ENCODE measurements at places on chromosomes 6 and 20.

DNA sequence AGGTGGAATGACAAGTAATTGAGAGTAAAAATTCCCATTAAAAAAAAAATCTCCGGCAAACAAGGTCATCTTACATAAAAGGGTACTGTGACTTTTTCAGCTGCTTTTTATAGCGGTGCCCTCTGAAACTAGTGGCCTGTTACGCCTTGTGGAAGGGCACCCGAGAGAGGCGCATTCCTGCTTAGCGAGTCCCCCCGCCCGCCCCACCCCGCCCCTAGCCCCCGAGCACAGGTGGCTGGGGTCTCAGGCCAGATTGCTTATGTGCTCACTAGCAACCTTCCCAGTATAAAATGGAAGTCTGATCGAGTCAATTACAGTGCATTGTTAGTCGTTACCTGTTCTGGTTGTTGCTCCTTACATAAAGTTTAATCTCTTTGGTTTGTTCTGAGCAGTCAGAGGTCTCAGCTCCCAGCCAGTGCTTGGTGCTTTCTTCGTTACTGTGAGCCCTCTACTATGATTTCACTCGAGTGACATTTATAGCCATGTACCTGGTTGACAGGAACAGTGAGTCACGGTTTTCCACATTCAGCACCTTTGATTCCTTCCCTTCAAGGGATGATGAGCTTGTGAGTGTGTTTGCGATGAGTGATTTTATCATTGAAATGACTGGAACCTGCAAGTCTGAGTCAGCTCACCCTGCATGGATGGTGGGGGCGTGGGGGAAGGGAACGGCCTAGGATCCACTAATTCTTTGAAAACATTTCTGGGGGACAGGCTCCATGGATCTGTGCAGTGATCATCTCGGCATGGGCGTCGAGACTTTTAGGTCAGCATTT, 47.6 kb downstream of the ZDHHC14 start:
- no peak for DNase-seq

DNA sequence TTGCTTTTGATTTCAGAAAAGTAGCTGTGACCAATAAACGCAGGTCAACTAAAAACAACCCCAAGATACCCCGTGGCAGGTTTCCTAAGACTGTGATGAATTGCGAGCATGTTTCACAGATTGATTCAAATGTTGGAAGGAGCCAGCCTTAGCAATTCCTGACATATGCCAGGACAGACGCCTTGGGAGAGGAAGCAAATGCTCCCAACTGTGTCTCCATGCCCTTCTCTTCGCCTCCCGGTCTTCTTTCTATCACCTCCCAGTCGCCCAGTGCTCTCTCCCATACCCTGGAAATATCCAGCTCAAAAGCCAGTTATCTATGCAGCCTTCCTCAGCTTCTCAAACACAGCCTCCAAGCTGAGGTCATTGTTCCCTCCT, 32.0 kb downstream of the KIAA0319 start:
- DNase-seq, result no peak

DNA sequence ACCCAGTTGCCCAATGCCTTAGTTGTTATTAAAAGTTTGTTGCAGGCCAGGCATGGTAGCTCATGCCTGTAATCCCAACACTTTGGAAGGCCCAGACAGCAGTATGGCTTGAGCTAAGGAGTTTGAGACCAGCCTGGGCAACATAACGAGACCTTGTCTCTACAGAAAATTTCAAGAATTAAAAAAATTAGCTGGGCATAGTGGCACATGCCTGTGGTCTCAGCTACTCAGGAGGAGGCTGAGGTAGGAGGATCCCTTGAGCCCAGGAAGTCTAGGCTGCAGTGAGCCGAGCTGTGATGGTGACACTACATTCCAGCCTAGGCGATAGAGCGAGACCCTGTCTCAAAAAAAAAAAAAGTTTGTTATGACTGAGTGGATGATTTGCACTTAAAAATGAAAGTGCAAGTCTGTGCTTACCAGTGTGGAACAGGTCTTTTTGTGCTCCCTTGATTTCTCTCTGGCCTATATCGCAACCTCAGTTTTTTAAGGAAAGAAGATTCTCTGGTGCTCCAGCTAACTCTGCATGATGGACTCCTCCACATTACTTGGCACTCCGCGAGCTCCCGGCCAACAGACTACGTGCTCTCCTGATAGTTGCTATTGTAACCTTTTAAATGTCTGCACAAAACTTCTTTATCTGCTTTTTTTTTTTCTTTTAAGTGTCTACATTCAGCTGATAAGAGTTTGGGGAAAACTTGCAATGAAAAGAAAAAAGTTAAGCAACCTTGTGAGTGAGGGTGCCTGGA, 22.1 kb downstream of the ZKSCAN3 start:
- DNase-seq, result no peak

DNA sequence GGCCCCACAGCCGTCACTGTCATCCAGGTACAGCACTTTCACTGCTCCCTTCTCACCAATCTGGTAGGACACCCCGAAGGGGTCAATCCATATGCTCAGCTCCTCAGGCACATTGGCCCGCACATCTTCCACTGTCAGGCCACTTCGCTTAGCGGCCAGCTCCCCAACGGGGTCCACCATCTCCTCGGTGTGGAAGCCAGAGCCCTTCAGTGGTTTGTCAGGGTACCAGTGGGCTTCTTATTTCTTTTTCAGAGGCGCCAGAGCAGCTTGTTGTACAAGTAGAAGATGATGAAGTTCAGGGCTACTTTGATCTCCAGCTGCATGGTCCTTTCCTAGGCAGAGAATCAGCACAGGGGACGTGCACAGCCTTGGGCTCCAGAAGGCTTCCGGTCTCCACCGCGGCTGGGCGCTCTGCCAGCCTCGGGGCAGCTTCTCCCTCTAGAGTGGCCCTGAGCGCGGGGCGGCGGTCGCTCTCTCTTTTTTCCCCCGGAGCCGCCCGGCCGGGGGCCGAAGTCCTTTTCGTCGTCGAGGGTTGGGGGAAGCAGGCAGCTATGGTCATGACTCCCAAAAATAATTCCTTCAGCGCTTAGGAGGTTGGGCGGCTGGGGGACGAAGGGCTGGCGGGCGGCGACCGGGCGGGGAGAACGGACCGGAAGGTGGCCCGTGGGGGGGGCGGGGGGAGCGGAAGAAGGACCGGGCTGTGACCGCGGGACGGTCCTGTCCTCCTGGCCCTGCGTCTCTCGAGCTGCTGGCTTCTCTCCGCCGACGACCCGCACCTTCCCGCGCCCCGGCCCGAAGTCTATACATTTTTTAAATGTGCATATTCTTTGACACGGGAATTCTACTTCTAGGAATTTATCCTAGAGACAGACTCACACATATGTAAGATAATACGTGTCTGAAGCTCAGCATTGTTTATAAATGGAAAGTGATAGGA, 6.5 kb upstream of the ZSCAN9 start:
- DNase-seq, result peak; percentile 78

- no peak for DNase-seq
These were observed 151.1 kb upstream of the CST7 start for GRCh38 chr20:24797745-24798655.

- DNase-seq, result no peak
These were observed 52.1 kb upstream of the BHLHE23 start for GRCh38 chr20:63058696-63059335.

DNA sequence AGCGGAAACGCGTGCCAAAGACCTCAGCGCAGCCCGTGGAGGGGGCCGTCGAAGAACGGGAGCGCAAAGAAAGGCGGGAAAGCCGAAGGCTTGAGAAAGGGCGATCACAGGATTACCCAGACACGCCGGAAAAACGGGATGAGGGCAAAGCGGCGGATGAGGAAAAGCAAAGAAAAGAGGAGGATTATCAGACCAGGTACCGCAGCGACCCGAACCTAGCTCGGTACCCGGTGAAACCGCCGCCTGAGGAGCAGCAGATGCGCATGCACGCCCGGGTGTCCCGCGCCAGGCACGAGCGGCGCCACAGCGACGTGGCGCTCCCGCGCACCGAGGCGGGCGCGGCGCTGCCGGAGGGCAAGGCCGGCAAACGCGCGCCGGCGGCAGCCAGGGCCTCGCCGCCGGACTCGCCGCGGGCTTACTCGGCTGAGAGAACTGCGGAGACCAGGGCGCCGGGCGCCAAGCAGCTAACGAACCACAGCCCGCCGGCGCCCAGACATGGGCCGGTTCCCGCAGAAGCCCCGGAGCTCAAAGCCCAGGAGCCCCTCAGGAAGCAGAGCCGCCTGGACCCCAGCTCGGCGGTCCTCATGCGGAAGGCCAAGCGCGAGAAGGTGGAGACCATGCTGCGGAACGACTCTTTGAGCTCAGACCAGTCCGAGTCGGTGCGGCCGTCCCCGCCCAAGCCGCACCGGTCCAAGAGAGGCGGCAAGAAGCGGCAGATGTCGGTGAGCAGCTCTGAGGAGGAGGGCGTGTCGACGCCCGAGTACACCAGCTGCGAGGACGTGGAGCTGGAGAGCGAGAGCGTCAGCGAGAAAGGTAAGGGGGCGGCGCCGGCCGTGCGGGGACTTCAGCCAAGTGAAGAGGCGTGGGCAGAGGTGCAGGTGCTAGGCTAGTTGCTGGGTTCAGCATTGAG, 296.2 kb downstream of the RIMS1 start:
- peak; percentile 91 for DNase-seq

Data from NCI-H748 treated with DMSO at 0.1 percent for 48 hours (cell line).